ACHN (cell line): ENCODE measurements at places on chromosomes 3 and 15.

DNA sequence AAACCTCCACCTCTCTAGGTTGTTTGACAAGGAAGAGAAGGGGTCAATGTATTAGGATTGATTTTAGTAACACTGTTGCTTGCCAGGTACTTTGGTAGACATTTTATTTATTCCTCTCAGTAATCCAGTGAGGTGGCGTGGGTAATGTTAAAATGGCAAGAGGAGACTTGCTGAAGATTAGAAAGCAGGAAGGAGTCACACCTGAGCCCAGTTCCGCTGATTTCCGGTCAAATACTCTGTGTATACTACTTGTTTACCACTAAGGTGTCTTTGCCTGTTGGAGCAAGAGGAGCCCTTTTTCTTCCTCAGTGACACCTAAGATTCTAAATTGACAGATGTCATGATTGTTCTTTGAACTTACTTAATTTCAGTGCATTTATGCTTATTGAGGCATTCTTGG lies 1.7 kb downstream of the OXNAD1 start:
- DNase-seq = no peak

DNA sequence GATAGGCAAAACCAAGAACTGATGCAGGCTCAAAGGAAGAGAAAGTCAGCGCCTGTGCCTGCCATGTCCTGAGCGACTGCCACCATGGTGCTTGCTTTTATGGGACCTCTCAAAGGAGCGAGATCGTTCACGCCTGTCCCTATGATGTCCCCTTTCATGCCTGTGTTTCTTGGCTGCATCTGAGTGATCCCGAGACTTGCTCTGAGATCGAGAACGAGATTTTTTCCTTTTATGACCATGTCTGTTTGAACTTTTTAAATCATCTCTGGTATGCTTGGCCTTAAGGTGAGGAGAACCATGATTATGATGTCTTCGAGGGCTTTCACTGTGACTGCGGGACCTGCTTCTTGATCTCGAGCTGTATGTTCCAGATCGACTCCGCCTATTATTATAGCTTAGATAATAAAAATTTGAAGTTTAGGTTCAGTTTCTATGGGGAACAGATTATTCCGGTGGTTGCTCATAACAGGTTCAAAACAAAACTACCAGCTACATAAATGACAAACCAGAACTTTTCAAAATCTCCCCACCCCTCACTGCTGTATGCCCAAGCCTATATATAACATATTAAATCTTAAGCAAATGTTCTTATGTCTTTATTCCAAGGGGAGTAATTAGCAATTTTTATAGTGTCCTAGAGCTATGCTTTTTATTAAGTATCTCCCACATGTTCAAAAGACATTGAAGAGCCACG lies 11.6 kb downstream of the CCNL1 start:
- no peak for DNase-seq

- DNase-seq = no peak
Observed at GRCh38 chr3:123341871-123342630, 106.8 kb downstream of the ADCY5 start.

GRCh38 chr15:100042558-100042957 lies 299.2 kb downstream of the ADAMTS17 start:
- no peak for DNase-seq

- no peak for DNase-seq
Observed at GRCh38 chr15:52217186-52217585, 26.0 kb upstream of the GNB5 start.

- DNase-seq = peak; percentile 86
Observed at GRCh38 chr3:135895106-135895733, 70.3 kb upstream of the PPP2R3A start.

DNA sequence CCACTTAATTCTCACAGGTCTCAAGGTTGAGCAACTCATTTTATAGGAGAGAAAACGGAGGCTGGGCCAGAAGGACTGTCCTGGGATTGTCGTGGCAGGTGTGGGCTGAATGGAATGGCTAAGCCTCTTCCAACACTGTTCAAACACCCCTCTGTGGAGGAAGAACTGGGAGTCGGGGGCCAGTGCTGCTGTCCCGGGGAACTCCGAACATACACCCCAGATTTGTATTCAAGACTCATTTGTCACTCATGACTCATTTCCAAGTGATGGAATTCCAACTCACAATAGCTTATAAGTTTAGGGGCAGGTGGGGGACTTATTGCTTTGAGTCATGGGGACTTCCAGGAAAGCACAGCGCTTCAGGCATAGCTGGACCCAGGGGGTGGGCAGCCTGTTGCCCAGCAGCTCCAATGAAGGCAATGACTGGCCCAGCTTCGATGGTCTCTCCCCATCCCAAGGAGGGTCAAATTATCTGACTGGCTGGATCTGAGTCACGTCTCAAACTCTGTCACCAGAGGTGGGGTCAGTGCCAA lies 72.5 kb downstream of the TM2D3 start:
- peak; percentile 47 for DNase-seq

- DNase-seq = no peak
Observed at GRCh38 chr15:67855842-67856241, 16.0 kb upstream of the RNU6-1 start.

DNA sequence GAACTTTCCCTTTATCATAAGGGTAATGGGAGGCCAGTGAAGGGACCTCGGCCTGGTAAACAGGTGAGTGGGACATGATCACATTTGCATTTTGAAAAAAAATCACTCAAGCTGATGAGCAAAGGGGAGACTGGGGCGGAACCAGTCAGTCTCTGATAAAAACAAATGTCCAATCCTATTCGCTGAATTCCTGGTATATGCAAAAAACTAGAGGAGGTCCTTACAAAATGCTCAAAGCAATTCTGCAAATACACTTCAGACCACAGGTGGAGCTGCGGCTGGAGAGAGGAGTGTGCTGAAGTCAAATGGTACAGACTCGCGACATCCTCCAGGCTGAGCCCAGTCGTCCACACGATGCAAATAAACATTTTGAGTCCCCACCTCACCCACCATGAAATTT lies 166.7 kb downstream of the FOXP1 start:
- DNase-seq = peak; percentile 49

GRCh38 chr3:181631901-181632300 lies 79.8 kb upstream of the SOX2 start:
- no peak for DNase-seq

- DNase-seq = no peak
Observed at GRCh38 chr15:85475711-85476110, 95.3 kb downstream of the AKAP13 start.

GRCh38 chr3:64345371-64345770 lies 120.1 kb upstream of the PRICKLE2 start:
- DNase-seq = no peak

DNA sequence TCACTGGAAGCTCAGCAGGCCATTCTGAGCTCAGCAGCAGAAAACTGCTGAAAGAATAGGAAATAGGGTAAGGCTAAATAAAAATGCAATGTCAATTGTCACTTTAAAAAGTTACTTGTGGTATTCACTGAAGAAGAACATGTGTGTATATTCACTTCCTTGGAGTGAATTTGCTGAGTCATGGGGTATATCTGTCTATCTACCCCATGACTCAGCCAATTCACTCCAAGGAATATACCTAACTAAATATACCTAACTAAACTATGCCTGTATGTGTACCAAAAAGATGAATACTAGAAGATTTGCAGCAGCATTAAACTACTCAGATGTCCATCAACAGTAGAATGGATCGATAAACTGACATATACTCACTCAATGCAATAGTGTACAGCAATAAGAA lies 69.5 kb upstream of the KCNAB1 start:
- DNase-seq = no peak

DNA sequence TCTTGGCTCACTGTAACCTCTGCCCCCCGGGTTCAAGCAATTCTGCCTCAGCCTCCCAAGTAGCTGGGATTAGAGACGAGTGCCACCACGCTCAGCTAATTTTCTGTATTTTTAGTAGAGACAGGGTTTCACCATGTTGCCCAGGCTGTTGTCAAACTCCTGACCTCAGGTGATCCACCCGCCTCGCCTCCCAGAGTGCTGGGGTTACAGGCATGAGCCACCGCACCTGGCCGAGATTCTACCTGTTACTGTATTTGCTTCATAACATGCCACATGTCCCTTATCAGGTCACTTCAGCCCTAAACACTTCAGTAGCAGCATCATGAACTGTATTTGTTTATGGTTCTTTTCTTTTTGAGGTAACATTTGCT lies 7.5 kb upstream of the LCTL start:
- DNase-seq = no peak

DNA sequence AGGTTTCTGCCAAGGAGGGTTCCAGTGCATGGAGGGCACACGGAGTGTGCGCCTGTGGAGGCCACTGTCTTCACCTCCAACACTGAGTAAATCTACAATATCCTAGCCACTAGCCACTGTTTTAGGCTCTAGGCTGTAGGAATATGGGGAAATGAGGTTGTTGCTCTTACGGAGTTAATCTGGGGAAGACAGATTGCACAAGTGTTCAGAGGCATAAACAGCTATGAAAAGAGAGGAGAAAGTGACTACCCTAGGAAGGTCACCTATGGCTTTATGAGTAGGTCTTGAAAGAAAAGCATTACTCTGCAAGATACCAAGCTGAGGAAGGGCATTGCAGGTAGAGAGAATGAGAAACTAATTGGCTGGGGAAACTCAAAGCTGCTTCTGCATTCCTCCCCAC lies 85.7 kb downstream of the CYP19A1 start:
- no peak for DNase-seq

DNA sequence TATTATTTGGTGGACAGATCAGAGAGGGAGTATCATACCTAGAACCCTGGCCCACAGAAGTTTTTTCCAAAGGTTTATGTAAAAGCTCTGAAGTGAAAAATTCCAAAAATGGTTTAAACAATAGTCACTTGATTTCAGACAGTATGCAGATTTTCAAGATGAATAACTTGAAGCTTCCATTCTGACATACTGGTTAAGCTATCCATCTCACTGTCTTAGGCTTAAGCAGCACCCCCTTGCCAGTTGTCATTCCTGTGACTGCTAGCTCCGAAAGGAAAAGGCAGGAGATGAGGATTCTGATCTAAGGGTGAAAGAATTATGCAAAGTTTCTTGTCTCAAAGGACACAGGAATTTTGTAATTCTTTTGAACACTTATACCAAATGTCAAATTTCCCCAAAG lies 337.5 kb upstream of the THBS1 start:
- DNase-seq = no peak

DNA sequence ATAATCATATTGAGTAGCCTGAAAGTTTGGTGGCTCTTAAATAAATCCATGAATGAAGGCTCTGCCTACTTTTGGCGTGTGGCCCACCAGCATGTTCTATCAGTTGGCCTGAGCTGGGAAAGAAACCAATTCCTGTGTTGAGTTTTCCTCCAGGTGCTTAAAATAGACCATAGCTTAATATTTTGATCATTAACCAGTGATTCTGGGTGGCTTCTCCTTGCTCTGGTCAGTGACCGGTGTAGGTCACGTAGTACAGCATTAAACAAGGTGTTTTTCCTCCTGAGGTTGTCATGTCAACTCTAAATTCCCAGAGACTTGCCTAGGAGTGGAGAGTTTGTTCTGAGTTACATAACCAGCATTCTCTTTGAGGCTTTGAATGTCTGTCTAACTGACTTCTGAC lies 1.3 kb downstream of the HHLA2 start:
- DNase-seq = no peak

DNA sequence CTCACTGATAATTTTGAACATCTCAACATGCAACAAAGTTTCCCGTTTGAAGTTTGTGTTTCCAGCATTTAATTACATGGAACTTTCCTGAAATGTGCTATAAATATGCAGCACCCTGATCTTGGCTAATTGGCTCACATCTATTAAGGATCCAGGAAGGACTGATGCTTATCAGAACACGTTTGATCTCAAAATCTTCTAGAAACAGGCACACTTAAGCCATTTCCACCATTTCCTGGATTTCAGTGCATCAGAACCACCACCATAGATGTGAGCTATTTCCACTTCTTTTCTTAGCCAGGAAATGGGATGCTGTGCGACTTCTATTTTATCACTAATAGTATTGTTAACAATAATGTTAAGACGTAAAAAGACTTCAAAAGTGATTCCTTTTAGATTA lies 228.9 kb downstream of the FEZF2 start:
- DNase-seq = no peak

DNA sequence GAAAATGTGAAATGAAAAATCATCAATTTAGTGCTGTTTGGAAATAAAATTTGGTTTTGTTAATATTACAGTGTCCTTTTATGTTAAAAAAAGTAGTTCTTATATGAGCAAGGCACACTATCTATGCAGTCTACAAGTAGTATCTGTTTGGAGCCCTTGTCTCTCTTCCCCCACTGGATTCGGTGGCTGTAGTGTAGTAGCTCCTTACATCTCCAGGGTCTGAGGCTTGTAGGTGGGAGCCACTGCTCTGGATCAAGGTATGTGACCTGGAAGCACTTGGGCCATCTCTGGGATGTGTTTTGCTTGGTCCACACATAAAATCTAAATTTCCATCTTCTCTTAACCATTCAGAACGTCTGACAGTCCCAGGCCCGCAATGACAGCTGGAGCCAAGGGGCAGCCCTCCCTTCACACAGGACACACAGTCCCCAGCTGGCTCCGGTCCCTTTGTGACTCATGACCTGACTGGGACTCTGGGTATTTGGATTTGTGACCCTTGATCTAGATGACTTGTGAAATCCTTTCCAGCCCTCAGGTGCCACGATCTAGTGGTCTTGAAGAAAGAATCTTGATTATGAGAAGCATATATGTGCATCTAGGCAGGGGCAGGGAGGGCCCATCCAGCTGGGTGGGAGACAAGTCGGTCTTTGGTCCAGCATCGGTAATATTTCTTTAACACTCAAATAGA lies 80.0 kb downstream of the USP13 start:
- DNase-seq = no peak

- no peak for DNase-seq
Observed at GRCh38 chr3:13073326-13074005, at the start of gene IQSEC1. Gene IQSEC1 (minus strand): TSS chr3:13073429. CDS start chr3:13073014, 415 bp downstream.

- no peak for DNase-seq
Observed at GRCh38 chr3:183534249-183534648, 21.3 kb downstream of the KLHL6 start.
